ENCODE measurements at places on chromosomes 7 and 10. TPM values are rescaled to one million over a fixed set of nuclear protein-coding genes. Genes with fewer than 3 reads are reported as not detected.
A peak's percentile ranks its signal among the peaks of the same experiment; 100 is the strongest.

- DNase-seq = peak; percentile 40
These were observed 14.8 kb downstream of the DPCD start for GRCh38 chr10:101602761-101603398.

GRCh38 chr10:77196614-77197013, 441.0 kb downstream of the KCNMA1 start:
- DNase-seq = no peak

DNA sequence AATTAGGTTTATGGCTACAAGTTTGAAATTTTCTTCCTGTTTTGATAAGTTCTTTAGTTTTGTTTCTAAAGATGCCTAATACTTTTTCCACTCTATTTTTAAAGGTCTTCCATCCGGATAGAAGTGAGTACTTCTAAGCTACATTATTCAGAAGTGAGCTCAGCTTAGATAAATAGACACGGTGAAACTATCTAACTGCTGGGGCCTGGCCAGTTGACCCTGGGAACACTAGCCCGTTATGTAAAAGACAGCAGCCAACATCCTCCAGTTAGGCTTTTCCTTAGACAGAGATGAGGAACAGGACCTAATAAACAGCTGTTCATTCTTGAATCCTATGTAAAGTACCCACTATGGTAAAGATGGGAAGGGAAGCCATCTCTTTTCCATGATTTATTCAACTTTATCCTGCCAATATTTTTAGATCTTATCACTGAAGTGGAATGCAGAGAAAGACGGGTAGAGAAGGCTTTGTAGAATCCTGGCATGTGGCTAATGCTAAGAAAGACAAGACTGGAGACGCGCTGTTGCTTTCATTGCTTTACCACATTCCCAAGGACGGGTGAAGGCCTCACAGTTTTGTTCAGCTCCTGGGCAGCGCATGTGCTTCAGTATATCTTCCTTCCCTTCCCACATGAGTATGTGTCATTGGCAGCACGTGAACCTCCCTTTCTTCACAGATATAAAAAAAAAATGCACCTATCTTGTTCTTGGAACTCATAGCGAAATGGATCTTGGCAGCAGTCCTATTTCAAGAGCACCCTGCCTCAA, 340.0 kb upstream of the MEOX2 start:
- no peak for DNase-seq

DNA sequence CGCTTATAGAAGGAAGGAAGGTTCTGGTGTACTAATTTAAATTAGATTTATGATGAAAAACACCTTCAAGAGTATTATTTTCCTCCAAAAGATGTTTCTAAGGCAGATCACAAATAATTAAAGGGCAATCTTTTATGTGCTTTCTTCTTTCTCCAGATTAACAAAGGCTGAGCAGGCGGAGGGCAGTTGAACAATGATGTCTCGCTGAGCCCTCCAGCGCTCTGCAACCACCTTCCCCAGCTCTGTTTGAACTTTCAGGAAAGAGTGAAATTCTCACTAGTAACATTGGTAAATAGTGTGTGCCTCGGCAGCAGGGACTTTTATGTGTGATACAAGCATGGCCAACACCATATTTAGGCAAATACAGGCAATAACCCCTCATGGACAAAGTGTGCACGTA, 379.1 kb upstream of the MKI67 start:
- no peak for DNase-seq

GRCh38 chr7:64879086-64879730, 23.9 kb upstream of the ZNF273 start:
- DNase-seq = no peak

The OR2A42 gene
- total RNA-seq = not detected

GRCh38 chr10:6068006-6068405, 5.8 kb upstream of the IL2RA start:
- DNase-seq = no peak

GRCh38 chr7:127731431-127732080, 79.6 kb downstream of the SND1 start:
- DNase-seq = no peak

GRCh38 chr7:108322046-108322445, 134.2 kb downstream of the NRCAM start:
- no peak for DNase-seq

- no peak for DNase-seq
These were observed 56.4 kb upstream of the PFKP start for GRCh38 chr10:3010816-3011460.

The TRPV5 gene
- not detected for total RNA-seq

DNA sequence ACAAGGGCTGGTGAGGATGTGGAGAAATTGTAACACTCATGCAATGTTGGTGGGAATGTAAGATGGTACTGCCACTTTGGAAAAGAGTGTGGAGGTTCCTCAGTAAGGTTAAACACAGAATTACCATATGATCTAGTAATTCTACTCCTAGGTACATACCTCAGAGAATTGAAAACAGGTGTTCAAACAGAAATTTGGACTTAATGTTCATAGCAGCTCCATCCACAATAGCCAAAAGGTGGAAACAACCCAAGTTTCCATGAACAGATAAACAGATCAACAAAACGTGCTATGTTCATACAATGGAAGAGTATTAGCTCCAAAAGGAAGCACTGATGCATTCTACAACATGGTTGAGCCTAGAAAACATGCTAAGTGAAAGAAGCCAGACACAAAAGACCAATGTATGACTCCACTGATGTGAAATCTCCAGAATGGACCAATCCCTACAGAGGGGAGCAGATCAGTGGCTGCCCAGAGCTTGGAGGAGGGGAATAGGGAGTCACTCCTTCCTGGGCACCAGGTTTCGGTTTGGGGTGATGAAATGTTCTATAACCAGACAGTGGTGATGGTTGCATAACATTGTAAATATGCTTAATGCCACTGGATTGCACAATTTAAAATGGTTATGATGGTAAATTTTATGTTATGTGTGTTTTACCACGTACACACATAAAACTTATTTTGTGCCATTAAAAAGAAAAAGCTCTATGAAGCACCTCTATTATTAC, 5.7 kb upstream of the WDR86 start:
- DNase-seq = no peak

DNA sequence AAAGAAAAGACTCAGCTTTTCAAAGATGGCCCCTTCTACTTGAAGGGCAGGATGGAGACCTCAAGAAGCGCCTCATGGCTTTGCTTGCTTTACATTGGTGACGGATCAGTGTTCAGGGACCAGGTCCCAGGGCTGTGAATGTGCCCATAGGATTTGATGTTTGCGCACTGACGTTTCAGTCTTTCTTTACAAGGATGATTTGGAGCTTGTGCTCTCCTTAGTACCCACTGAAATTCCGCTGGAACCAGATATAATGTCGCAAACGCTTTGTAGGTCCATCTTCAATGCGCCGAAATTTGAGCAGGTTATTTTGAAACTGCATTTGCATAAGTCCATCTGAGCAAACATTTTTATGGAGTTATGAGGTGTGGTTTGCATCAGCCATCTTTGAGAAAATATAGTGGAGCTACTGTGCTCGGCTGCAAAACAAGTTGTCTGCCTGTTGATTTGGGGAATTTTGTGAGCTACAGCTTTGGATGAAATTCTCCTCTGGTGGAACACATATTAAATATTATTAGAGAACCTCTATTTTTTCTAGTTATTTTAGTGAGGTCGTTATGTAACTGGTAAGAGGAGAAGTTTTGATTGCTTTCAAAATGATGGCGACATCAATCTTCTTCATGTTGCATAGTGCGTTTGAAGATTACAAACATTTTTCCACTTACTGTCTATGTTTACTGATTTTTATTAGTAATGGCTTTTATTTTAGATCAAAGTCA, 2.4 kb downstream of the RBM20 start:
- no peak for DNase-seq

DNA sequence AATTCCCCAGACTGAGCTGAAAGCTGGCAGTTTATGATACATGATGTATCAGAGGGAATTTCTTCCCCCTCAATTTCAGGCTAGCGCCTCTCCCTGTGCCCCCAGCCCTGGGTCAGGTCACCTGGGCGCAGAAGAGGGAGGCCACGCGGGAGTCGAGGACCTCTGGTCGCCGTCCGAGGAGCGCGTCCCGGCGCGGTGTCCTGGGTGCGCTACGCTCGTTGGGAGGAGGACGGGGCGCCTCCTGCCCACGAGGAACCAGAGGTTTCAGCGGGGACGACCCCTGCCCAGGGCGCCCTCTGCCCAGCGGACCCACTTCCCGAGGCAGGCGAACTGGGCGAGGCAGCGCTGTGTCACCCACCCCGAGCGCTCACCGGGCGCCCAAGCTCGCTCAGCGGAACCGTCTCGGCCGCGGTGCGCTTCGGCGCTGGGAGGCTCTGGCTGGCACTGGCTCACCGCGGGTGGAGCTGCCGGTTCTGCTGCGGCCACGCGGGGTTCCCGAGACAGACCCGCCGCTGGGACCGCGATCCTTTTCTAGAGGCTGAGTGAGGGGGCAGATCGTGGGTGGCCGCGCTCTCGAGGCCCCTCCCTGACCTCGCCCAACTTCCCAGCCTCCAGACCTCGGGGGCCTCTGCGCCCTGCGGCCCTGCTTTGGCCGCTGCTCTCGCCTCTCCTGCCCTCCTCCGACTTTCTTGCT, at the start of gene FAM237B:
Gene FAM237B (minus strand): TSS at position 504 of the 694 bp plus-strand sequence. CDS start 1,556 bp downstream, outside the sequence.
- no peak for DNase-seq

GRCh38 chr7:131424219-131424822, 96.6 kb downstream of the MKLN1 start:
- peak; percentile 4 for DNase-seq

DNA sequence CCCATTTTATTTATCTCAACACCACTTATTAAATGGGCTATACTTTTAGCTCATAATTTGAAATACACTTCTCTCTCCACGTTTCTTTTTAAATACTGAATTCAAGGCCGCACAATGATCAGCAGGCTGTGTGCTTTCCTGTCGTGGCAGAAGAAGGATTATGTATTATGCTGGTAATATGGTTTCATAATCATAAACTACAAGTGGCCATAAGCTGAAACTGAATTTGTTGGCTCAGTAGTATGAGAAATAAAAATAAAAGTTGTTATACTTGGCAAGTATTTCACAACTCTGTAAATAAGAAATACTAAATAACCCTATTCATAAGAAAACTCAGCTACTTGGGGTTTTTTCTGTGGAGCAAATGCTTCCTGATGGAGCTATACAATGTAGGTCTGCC, 313.6 kb downstream of the DOCK4 start:
- DNase-seq = no peak

The GPR37 gene
- total RNA-seq = not detected

- DNase-seq = no peak
These were observed 137.9 kb downstream of the ANKRD30A start for GRCh38 chr10:37263304-37263703.

DNA sequence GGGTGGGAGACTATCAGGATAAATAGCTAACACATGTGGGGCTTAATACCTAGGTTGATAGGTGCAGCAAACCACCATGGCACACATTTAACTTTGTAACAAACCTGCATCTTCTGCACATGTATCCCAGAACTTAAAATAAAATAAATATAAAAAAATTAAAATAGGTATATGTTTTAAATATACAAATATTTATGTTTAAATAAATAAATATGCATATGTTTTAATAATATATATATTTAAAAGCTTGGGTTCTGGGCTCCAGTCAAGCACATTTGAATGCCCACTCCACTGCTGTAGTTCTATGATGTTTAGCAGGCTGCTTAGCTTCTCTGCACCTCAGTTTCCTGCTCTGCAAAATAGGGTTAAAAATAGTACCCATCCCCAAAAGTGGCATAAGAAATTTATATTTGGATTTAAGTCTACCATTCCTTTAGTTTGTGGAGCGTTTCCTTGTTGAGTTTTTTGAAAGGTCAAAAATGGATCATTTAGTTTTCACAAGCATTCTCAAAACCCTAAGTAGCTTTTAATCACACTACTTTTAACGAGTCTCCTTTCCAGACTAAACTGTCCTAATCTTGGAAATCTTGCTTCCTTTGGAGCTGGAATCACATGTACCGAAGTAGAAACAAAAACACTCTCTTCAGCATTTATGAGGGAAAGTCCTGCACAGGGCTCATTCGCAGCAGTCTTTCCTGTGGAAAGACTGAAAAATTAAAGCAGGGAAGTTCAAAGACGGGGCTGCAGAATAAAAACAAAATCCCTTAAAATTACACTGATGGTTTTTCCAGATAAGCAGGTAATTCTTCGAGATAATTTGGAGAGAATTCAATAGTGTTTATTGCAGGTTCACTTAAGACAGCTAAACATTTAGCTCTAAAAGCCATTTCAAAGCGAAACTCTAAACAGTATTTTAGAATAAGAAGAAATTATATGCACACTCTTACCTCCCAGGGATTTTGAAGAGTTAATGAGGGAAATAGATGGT, 111.7 kb upstream of the LYZL1 start:
- no peak for DNase-seq

DNA sequence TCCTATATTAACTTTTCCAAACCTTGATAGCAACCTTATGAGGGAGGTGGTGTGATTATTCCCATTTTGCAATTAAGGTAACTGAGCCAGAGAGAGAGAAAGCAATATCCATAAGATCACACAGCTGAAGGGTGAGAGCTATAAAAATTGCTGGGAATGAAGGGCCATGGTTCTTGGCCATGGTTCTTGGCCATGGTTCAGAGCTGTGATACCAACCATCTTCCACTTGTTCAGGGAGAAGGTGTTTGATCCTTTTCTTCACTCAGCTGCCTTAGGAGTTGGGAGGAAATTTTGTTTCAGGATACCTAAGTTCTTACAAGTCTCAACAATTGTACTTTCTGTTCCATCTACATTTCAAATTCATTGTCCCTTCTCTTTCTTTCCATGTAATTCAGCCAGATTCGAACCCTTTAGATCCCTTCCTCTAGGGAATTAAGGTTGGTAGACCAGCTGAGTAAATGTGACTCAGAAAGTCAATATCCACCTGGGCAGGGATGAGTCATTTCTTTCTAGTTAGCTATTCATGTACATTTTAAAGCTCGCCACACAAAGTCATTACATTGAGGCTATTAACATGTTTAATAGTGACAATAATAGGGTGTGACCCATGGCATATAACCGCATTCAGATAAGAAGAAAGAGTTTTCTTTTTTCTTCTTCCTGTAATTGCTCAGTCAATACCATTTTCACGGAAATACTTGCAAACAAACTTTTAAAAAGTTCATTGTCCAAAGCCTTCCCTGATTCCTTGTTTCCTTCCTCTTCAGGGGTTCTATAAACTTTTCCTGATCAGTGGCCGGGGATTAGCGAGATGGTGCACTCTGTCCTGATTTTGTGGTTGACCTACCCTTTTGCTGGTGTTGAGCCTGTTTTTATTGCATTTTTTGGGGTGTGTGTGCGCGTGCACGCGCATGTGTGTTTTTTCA, 143.4 kb downstream of the TCF7L2 start:
- peak; percentile 8 for DNase-seq

- DNase-seq = no peak
These were observed 6.3 kb downstream of the ZC3HAV1 start for GRCh38 chr7:139103057-139103815.
